ENCODE measurements at places on chromosomes 12 and 14.

DNA sequence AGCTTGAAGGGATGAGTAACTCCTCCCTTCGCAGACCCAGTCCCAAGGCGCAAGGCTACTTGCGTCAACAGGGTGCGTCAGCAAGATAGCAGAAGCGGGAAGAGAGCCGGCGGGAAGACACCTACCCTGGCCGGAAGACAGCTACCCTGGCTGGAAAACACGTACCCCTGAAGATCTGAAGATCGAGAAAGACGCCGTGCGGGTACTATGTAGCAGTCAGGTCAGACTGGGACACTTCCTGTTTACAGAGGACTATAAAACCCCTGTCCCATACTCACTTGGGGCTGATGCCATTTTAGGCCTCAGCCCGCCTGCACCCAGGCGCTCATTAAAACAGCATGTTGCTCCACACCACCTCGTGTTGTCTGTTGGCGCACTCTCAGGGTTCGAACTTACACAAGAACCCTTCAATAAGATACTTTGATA lies 80.9 kb downstream of the ABCD2 start:
- DNase-seq: no peak

GRCh38 chr12:31323391-31324115 lies 2.4 kb downstream of the SINHCAF start:
- peak; percentile 25 for DNase-seq

DNA sequence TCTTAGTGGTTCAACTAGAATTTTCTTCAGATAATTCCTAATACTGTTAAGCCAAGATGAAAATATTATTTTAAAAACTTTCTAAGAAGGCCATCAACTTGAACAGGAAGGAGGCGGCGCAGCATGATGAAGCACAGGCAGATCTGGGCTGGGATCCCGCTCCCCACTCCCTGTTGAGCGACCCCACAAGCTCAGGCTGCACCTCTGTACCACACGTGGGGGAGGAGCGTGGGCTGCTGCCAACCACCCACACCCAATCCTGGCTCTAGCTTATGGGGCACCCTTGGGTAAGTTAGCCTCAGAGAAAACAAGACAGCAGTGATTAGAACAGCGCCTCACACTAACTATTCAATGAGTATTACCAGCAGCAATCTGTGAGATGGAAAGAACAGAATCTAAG lies 6.0 kb downstream of the MTERF2 start:
- DNase-seq: no peak

DNA sequence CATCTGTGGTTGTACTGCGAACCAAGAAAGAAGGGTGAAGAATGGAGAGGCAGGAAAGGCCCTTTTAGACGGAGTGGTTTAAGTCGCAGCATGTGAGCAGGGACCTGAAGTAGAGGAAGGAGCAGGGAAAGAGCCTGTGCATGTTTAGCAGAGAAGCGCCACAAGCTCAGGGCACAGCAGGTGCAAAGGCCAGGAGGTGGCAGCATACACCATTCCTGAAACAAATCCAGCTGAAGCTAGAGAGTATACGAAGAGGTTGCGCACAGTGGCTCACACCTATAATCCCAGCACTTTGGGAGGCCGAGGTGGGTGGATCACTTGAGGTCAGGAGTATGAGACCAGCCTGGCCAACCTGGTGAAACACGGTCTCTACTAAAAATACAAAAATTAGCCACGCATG lies 49.9 kb downstream of the HELB start:
- DNase-seq: peak; percentile 35

DNA sequence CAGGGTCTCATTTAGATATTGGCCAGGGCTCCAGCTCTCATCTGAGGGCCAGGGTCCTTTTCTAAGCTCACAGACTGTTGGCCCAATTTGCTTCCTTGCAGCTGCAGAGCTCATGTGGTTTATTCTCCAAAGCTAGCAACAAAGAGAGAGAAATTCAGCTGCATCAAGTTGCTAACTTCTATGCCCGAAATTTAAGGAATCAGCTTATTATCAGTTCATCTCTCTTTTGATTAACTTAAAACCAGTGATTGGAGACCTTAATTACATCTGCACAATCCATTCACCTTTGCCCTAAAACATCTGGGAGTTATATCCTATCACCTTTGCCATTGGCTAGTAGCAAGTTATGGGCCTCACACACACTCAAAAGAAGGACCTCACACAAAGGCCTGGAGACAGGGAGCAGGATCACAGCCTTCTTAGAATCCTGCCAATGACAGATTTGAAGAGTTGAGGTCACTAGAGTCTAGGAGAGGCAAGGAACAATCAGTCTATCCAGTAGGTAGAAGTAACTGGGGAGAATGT lies 258.8 kb upstream of the GARIN6 start:
- DNase-seq: peak; percentile 17

DNA sequence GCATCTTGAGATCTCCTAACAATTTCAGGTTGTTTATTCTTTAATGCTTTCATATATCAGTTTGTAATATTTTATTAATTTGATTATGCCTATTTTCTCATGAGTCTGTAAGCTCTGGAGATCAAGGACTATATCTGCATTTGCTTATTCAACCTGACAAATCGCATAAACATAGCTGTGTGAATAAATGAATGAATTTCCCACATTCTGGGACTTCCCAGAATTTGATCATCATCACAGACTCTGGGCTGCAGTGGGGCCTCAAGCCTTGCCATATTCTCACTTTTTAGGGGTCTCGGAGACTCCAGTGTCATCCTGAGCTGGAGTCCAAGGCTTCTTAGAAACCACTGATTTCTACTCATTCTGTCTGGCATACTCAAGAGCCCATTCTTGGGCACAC lies 180.5 kb downstream of the DAD1 start:
- no peak for DNase-seq

DNA sequence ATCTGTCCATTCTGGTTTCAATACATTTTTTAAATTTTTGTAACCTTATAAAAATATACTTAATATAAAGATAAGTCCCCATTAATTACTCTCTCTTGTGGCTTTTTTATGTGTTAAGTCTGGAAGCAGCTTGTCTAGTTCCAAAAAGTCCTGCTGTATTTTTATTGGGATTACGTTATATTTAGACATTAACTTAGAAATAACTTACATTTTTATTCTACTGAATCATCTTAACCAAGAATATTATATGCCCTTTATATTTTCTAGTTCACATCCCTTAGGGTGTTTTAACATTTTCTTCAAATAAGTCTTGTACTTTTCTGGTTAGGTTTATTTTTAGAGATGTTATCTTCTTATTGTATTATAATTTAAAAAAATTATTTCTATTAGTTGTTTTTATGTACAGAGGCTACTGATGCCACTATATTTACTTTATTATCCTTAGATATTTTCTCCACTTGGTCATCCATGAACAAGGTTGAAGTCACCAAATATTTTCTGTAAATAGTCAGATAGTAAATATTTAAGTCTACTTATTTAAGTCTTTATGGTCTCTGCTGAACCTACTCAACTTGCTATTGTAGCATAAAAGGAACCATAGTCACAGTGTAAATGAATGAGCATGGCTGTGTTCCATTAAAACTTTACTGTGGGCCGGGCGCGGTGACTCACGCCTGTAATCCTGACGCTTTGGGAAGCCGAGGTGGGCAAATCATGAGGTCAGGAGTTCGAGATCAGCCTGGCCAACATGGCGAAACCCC lies 132.4 kb upstream of the NEDD1 start:
- DNase-seq: no peak

DNA sequence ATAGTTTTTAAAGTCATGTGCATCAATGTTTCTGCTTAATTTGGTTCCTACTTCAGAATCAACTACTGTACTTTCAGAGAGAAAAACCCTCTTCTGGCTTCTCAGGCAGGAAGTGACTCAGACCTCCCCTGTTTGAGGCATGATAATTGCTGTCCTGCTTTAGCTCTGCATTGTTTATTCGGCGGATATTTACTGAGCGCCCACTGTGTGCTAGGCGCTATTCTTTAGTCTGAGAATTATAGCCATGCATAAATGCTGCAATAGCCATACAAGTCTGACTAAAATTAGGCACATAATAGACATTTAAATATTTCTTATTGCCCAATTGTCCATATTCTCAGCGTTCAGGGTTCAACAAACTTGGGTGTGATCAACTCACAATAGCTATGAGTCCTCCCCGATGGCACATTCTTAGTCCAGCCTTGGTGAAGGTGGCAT lies 6.1 kb upstream of the AMIGO2 start:
- DNase-seq: no peak

All from SK-N-DZ (cell line).